Heart right ventricle (tissue), 16 donors: ENCODE measurements at places on chromosomes 11 and 22. TPM values are rescaled to one million over a fixed set of nuclear protein-coding genes. Genes with fewer than 3 reads are reported as not detected.
A peak's percentile ranks its signal among the peaks of the same experiment; 100 is the strongest.

DNA sequence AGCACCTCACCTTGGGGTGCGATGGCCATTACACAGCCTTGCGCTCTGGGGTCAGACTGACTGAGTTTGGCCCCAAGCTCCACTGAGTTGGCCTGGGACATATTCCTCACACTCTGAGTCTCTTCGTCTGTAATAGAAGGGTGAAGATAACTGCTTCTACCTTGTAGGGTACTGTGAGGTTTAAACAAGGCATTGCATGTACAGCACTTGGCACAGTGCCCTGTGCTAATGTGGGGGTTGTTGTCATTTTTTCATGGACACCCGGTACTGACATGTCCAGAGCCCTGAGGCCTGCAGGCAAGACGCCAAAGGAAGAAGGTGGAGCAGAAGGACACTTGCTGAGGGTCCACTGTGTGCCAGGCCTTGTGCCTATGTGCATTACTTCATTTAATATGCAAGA lies 50.7 kb downstream of the OTOG start:
- no peaks in the 10 kb centered on the region for H3K36me3 ChIP-seq
- H3K27me3 ChIP-seq = peaks cover 7% of the 10 kb centered on the region
- no peaks in the 10 kb centered on the region for H3K4me1 ChIP-seq
- no peak overlapping the region for H3K4me3 ChIP-seq
- H3K27ac ChIP-seq = no peak overlapping the region

Gene P2RX3
- 1.6 TPM for total RNA-seq

Gene TCN1
- not detected for total RNA-seq

- H3K4me1 ChIP-seq = peaks cover 6% of the 10 kb centered on the region
- no peak for DNase-seq
- H3K4me3 ChIP-seq = no peak overlapping the region
- no peaks in the 10 kb centered on the region for H3K27me3 ChIP-seq
- H3K27ac ChIP-seq = peak overlapping the region; percentile 22
Measured at GRCh38 chr11:408154-409007, 6.4 kb downstream of the SIGIRR start.

Gene FAM111B
- total RNA-seq = 0.11 TPM

Gene SCGB2A2
- not detected for total RNA-seq
